ENCODE measurements at places on chromosomes 16 and 17.

DNA sequence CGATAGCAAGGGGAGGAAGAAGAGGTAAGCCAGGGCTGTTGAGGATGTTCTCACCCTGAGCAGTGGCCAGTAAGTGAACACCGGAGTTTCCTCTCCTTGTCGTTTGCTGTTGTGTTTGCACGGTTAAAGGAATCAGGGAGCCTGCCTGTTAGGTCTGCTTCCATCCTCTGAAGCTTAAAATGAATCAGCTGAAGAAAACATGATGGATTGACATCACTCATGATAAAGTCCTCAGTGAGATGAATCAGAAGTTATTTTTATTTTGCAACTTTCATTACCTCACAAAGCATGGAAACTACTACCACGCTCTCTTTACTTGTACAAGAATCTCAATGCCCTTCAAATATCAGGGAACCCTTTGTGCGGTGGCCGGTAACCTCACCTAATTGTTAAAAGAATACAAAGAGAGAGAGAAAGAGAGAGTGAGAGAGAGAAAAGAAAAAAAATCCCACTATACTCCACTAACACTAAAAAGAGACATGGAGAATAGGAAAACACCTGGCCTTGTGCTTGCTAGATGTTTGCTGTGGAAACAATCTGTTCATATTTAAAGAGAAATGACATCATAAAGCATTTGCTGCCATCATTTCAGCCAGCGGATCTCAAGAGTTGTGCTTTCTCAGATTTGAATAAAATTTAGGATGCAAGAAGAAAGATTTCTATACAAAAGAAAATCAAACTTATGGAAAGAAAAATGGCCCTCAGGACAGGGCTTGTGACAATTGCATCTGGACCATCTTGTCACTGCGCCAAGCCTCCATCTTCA lies 441.6 kb upstream of the SALL1 start:
- DNase-seq = no peak

DNA sequence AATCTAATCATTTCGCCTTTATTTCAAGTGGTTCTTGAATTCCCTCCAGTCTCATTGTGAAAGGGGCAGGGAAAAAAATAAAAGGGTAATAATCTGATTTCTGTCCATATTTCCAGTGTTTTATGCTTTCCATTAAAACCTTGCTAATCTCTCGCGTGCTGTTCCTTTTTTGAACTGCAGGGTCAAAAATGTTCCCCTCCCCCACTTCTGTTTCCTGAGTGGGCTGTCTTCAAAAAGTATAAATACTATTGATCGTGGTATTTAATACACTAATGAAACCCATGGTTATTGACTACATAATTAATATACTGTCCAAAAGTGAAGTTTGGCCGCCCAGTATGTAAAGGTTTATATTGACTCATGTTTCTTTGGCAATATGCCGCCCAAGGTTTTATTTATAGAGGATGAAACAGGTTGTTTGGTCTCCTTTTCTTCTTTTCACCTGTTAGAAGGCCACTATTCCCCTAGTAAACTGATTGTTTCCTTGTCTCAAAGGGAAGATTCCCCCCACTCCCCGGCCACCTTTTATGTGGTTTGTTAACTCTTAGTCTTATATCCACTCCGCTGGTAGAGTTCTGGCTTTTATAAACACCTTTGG lies 69.7 kb downstream of the RPA1 start:
- DNase-seq = no peak

DNA sequence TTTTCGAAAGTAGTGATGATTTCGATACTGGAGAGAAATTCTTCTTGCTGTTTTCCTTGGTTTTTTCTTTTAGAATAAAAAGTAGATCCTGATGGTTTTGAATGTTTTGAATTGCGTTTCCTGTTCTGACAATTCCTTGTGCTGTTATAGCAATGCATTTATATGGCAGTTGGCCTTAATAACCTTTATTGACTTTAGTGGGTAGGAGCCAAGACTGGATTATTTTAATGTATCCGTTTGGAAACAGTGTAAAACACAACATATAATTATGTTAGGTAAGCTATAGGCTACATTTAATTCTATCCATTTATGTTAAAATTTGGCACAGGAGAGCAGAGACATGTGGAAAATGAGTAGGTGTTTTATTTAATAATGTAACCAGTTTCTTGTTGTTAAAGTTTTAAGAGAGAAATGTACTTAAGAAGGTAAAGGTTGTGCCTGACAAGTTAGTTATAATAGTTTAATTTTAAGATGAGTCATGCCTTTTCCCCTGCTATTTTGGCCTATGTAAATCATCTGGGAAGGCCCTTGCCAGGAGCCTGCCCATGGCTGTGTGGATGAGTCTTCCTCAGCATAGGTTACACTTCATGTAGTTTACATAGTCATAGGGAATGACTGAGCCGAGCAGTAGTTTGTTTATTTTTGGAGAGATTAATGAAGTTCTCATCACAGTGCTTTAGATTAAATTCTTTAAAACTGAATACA lies 189.9 kb downstream of the FTO start:
- DNase-seq = no peak

- no peak for DNase-seq
Measured at GRCh38 chr17:54838651-54839421, 61.8 kb upstream of the TOM1L1 start.

GRCh38 chr17:12429116-12429515 lies 236.6 kb upstream of the MYOCD start:
- DNase-seq = no peak

DNA sequence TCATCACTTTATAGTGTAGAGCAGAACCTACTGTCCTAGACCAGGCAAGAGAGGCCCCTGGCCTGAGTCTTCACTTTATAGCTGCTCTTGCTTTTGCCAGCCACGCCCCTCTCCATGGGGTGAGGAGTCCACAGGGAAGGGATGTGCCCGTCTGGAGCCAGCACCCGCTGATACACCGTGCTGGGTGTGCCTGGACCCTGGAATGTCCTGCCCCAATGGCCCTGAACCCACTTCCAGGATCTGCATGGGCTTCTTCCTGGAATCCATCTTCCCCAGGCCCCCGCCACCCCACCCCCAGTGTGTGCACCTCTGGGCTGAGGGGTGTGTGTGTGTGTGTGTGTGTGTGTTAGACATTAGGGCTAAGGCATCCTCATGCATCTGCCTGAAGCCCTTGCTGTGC lies 44.9 kb downstream of the MEOX1 start:
- no peak for DNase-seq

- DNase-seq = no peak
Measured at GRCh38 chr17:7173687-7174602, 5.2 kb downstream of the ASGR1 start.

- DNase-seq = no peak
Measured at GRCh38 chr16:31527734-31528274, at the start of gene AHSP. Gene AHSP (plus strand): TSS chr16:31527900. CDS start chr16:31528140, 240 bp downstream.

- DNase-seq = no peak
Measured at GRCh38 chr17:38586788-38587187, 19.0 kb downstream of the SRCIN1 start.

DNA sequence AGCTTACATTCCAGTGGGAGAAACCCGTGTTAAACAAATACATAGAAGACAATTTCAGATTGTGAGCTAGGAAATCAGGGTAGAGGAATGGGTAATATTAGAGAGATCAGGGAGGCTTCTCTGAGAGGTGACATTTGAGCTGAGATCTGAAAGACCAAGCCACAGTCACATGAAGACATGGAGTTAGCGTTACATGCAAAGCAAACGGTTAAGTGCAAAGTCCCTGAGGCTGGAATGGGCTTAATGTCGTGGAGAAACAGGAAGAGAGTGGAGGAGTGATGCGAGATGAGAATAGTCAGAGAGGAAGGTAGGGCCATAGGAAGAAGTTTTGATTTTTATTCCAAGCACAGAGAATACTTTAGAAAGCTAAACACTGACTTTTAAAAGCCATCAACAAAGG lies 246.1 kb downstream of the IRX3 start:
- DNase-seq = no peak

GRCh38 chr16:25966172-25967097 lies 274.7 kb downstream of the HS3ST4 start:
- DNase-seq = no peak

- no peak for DNase-seq
Measured at GRCh38 chr17:80943346-80944145, 48.1 kb upstream of the CHMP6 start.
